ENCODE measurements at places on chromosomes 4 and X. TPM values are rescaled to one million over a fixed set of nuclear protein-coding genes. Genes with fewer than 3 reads are reported as not detected.

Gene TMPRSS11E
- not detected for total RNA-seq

Gene CLNK
- not detected for total RNA-seq

Gene ENPP6
- total RNA-seq: not detected

Gene ATP6AP2
- total RNA-seq: 166 TPM

Gene GK
- 10.4 TPM for total RNA-seq

Gene C4orf36
- 0.20 TPM for total RNA-seq

Gene CYSLTR1
- not detected for total RNA-seq

Gene TMSB15A
- not detected for total RNA-seq

Gene NPY1R
- not detected for total RNA-seq

Gene HDAC6
- total RNA-seq: 44.9 TPM

Gene MAML3
- 12.0 TPM for total RNA-seq

Gene LRIT3
- total RNA-seq: not detected

Gene USP17L29
- not detected for total RNA-seq

Gene ALPK1
- total RNA-seq: 19.0 TPM

Gene NOX1
- 0.78 TPM for total RNA-seq

Gene TFDP3
- not detected for total RNA-seq

Gene YTHDC1
- 34.8 TPM for total RNA-seq
